Trophoblast cell (in vitro differentiated cells and primary cell): ENCODE measurements at places on chromosomes 6 and 20.

DNA sequence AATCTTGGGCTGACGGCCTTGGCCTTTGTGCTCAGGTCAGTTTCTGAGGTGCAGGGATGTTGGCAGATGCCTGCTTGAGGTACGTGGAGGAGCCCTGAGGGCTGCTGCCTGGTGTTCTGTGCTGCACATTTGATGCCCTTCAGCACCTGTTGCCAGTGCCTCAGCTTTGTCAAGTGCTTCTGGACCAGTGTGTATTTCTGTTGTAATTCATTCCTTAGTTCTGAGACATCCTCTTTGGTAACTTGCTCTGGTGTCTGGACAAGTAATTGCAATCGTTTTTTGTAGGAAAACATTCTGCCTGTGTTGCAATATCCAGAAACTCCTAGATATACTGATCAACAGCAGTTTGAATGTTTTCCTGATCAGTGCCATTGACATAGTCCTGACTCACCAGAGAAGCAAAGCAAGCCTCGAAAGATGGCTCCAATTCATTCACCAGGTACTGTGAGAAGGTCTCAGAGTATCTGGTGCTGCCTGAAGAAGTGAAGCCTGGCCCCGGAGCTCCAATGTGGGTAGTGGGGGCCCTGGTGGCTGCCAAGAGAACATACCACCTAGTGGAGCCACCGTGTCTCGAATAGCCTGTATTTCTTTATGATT, 26.7 kb downstream of the ZNF337 start:
- peak; percentile 86 for DNase-seq

DNA sequence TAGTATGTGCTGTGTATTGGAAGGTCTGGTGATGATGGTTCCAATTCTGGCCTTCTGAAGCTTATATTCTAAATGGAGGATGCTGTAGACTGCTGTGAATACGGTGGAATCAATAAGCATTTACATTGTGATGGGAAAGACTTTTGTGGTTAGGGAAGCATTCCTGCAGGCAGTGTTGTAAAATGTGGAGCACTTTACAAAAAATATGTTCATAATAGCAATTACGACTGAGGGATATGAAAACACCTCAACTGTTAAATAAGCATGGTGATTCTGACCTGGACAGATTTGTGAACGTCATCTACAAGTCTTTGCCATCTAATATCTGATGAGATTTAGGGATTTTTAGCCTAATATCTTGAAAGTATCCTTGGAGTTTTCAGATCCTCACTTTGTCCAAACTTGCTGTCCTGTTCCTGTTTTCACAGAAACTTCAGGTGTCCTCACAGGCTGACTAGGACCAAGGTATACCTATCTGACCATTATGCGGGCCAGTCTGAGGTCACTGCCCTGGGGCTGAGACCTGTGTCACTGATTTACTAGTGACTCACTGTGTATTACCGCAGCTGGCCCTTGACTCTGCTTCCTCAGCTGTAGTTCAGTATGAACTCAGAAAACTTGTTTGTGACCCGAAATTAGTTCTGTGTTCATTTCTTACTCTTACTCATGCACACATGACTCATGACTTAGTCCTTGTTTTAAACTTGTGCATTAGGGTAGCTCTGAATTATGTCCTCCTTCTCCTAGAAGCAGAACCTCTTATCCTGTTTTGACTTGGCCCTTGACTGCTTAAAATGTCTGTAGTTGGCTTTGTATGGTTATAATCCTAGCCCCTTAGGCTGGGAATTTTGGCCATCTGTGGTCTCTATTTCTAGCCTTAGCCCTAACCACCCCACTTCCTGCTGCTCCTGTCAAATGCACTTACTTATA, 343.0 kb downstream of the CDKAL1 start:
- DNase-seq, result peak; percentile 99

DNA sequence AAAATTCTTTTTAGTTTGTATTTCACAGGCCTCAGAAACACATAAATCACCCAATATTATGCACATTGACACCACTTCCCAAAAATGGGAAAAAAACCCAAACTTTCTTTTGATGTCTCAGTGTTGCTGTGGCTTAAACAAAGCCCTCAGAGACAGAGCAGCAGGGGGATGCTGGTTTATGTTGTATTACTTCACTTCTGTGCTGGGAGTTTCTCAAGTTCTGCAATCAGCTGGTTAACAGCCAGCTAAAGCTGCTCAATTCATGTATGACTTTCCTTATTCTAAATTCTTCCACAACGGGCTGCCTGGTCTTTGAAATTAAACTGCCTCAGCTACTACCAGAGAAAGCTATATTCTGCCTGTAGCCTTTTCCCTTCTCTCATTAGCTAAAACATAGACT, 5.6 kb downstream of the FILIP1 start:
- DNase-seq, result no peak

DNA sequence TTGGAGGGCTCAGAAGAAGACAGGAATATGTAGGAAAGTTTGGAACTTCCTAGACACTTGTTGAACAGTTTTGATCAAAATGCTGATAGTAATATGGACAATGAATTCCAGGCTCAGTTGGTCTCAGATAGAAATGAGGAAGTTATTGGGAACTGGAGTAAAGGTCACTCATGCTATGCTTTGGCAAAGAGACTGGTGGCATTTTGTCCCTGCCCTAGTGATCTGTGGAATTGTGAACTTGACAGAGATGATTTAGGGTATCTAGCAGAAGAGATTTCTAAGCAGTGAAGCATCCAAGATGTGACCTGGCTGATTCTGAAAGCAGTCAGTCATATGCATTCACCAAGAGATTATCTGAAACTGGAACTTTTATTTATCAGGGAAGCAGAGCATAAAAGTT, 45.1 kb downstream of the FRK start:
- DNase-seq, result no peak

- no peak for DNase-seq
These were observed 117.4 kb downstream of the TBC1D32 start for GRCh38 chr6:121216928-121217327.

- peak; percentile 14 for DNase-seq
These were observed 90.0 kb upstream of the SIRPA start for GRCh38 chr20:1805161-1805581.

DNA sequence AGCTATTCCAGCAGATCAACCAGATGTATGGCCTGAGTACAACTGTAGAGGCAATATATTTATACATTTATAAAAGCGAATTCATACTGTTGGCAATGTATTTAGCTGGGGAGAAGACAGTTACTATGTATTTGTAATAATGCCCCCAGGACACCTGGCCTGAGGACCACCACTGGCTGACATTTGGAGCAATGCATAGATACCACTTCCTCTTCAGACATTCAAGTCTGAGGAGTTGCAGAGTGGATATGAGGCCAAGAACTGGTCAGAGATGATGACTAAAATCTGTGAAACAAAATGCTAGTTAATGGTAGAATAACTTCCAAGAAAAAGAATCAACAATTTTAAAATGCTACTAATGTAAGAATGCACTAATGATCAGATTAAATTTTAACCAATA, 462.3 kb downstream of the CDC5L start:
- DNase-seq, result no peak

GRCh38 chr20:57484772-57485171, 40.2 kb downstream of the CTCFL start:
- no peak for DNase-seq

DNA sequence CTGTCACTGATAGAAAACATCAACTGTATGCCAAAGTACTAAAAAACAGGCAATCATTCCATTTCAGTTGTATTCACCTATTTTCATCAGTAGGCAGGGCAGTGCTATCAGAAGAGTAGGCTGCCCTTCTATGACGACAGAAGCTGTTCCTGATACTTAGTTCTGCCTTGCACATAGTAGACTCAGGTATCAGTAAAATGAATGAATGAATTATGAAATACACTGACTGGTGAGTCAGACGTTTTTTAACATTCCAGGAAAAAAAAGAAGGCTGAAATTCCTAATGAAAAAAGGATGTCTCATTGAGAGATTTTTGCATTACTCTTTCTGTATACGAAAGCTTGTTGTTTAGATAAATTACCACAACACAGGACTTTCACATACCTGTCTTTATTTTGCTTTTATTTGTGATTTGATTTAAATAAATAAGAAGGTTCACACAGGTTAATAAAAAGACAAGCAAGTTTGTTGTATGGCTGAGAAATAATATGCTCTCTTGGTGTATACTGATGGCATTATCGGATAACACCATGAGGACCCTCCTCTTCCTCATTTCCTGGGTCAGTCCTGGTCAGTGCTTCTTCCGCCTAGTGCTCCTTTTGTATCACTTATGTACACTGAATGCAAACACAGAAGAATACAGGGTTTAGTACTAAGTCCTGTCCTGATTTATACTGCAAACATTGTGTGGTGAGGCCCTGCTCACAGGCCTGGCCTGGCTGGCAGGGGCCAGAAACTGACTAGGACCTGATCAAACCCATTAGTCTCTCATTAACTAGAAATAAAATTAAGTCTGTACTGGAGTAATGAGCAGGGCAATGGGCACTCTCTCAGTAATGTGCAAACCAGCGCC, 39.4 kb upstream of the SPDEF start:
- peak; percentile 7 for DNase-seq

DNA sequence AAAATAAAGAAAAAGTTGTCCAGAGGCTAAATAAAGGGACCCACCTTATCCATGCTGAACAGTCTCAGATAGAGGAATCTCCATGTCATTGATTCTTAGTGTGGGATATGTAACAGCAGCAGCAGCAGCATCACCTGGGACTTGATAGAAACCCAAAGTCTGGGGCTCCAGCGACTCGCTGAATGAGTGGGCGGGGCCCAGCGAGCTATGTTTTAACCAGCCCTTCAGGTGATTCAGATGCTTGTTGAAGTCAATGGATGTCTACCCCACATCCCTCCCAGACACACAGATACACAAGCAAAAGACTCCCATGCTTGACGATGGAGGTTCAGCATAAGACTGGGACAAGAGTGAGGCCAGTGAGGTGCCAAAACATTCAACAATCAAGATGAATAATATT, 298.6 kb downstream of the UBE3D start:
- DNase-seq, result no peak

DNA sequence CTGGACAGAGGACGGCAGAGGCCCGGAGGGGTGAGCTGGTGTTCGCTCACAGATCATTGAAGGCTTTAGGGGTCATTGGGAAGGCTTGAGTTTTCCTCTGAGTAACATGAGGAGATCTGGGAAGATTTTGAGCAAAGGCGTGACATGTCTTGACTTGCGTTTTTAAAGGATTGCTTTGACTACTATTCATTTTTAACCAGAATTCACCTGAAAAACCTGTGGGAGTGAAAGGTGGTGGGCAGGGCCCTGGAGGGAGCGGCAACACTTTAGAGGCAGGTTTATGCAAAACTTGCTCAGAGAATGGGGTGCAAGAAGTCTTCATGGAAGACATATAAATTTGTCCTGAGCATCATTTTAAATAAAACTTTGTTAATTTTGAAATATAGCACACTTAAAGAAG, 72.2 kb upstream of the EEF1E1 start:
- no peak for DNase-seq

GRCh38 chr6:39610221-39610620, 115.0 kb downstream of the KIF6 start:
- peak; percentile 95 for DNase-seq

GRCh38 chr6:110628330-110628729, 151.9 kb upstream of the SLC22A16 start:
- no peak for DNase-seq

GRCh38 chr20:43477619-43478018, 19.9 kb downstream of the SRSF6 start:
- DNase-seq, result no peak

- DNase-seq, result peak; percentile 24
These were observed 97.7 kb upstream of the BCLAF1 start for GRCh38 chr6:136387316-136387715.

- no peak for DNase-seq
These were observed 262.8 kb upstream of the TAB2 start for GRCh38 chr6:149054559-149055194.

- no peak for DNase-seq
These were observed 4.9 kb downstream of the BTBD3 start for GRCh38 chr20:11922561-11922960.

DNA sequence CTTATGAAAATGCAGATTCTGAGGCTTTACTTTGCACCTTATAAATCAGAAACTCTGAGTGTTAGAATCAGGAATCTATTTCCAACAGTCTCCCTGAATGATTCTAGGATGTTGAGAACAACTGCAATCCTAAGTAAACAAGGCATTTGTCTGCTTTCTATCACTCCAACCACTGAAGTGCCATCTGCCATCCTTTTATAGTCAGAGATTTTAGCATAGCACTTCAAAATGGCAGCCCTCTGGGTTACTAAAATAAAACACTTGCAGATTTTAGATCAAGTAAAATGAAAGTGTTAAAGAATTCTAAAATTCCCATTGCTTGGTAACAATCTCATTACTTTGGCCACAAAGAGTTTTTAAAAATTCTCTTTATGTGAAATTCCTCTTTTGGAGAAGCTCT, 258.9 kb downstream of the CD109 start:
- no peak for DNase-seq

- DNase-seq, result no peak
These were observed 88.7 kb downstream of the THBS2 start for GRCh38 chr6:169164986-169165385.

- DNase-seq, result peak; percentile 12
These were observed 161.3 kb downstream of the PKHD1 start for GRCh38 chr6:51926125-51926524.

DNA sequence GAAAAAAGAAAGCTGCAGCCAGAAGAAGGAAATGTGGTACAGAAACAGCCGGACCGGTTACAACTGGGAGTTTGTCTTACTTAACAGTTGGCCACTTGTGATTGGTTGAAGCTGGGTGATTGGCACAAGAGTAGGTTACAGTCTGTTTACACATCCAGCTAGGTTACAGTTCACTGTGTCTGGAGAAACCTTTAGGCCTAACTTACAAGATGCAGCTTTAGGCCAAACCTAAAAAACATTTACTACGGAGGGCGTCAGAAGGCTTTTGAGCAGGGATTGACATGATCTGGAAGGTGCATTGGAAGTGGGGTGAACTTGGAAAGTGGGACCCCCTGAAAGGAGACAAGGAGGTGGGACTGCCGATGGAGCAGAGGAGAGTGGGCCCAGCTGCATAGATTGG, 122.3 kb downstream of the BANF2 start:
- peak; percentile 35 for DNase-seq

DNA sequence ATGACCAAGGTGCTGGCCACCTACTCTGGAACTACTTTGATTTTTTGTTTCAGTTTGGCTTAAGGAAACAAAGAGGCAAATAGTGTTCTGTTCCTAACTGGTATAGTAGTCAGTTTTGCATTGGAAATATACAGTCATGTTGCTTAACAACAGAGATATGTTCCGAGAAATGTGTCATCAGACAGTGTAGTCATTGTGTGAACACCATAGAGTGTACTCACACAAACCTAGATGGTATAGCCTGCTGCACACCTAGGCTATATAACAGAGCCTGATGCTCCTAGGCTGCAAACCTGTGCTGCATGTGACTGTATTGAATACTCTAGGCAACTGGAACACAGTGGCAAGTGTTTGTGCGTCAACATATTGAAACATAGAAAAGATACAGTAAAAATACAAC, 80.4 kb downstream of the ARID1B start:
- peak; percentile 65 for DNase-seq

DNA sequence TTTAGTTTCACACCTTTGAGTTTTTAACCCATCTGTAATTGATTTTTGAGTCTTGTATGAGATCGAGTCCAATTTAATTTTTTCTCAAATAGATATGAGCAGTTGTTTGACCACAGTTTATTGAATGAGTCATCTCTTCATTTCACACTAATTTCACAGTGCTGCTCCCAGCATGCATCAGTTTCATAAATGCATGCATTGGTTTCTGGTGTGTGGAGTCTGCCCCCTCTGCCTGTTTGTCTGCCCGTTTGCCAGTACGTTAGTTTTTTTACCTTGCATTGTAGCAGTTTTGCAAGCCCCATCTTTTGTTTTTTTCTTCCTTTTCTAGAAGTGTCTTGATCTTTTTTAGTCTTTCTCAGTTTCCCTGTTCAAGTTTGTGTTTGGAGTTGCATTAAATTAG, 11.9 kb downstream of the SLX4IP start:
- no peak for DNase-seq

- DNase-seq, result no peak
These were observed 41.0 kb downstream of the TNFRSF21 start for GRCh38 chr6:47268572-47269187.
